ENCODE measurements at places on chromosomes 1 and 21.

GRCh38 chr21:45873418-45873817 is 108.2 kb upstream of the COL6A1 start:
- no peak for DNase-seq

DNA sequence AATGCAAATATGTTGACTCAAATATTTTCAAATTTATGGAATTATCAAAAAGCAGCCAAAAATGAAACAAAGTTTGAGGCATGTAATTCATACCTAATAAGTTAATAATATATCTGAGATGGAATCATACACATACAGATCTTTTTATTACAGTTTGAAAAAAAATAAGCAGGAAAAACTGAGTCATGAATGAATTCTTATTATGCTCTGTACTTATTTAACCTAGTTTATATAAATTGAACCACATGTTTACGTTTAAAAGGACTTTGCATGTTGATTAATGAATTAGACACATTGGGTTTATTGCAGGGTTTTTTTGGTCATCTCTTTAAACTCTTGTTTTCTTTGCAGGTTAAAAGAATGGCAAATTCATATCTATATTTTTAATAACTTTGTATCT is 40.9 kb downstream of the CMPK1 start:
- DNase-seq, result no peak

- no peak for DNase-seq
Observed at GRCh38 chr1:156581661-156582387, 2.3 kb downstream of the TTC24 start.

GRCh38 chr1:33609739-33610138 is 137.3 kb downstream of the ZSCAN20 start:
- DNase-seq, result no peak

GRCh38 chr1:36816348-36816747 is 218.0 kb downstream of the GRIK3 start:
- no peak for DNase-seq

GRCh38 chr1:14057640-14058039 is 357.7 kb downstream of the PRDM2 start:
- DNase-seq, result no peak

GRCh38 chr1:118890851-118891384 is 97.2 kb downstream of the TBX15 start:
- no peak for DNase-seq

GRCh38 chr1:1200876-1201810 is 5.2 kb downstream of the TNFRSF18 start:
- peak; percentile 41 for DNase-seq

DNA sequence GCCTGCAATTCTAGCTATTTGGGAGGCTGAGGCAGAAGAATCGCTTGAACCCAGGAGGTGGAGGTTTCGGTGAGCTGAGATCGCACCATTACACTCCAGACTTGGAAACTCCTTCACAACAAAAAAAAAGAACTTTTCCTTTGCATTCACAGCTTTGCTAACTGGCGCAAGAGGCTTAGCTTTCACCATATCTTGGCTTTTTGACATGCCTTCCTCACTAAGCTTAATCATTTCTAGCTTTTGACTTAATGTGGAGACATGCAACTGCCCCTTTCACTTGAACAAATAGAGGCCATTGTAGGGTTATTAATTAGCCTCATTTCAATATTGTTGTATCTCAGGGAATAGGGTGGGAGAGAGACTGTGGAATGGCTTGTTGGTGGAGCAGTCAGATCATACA is 8.7 kb downstream of the KPNA6 start:
- DNase-seq, result no peak

DNA sequence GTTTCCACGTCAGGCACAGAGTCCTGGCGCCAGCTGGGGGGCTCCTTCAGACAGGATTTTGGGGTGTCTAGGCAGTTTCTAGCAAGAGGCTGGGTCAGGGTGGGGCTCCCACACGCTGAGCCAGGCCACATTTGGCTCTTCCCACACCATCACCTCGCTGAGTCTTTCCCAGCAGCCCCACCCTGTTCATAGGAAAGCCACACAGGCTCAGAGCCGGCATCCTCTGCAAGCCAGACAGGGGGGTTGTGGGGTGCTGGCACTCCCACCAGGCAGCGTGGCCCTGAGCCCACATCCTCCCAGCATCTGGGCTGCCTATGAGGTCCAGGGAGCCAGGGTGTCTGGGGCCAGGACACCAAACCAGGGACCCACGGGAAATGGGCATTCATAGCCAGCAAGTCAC is 2.8 kb upstream of the GPR153 start:
- no peak for DNase-seq

DNA sequence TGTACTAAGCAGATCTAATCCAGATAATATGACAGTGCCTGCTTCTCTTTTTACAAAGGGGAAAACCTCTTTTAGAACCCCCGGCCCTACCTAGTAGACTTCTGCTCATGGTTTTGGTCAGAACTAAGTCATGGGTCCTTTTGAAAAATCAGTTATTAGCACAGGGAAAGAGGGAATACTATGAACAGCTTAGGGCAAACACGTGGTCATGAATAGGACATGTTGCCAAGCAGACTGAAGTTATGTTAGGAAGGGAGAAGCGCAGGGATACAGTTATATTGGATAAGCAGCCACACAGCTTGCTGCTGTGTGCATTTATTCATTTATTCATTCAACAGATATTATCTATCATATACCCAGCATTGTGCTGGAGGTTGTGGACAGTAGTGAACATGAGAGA is 25.3 kb upstream of the IGSF3 start:
- DNase-seq, result no peak

- DNase-seq, result no peak
Observed at GRCh38 chr1:167357305-167357704, 136.6 kb downstream of the POU2F1 start.

DNA sequence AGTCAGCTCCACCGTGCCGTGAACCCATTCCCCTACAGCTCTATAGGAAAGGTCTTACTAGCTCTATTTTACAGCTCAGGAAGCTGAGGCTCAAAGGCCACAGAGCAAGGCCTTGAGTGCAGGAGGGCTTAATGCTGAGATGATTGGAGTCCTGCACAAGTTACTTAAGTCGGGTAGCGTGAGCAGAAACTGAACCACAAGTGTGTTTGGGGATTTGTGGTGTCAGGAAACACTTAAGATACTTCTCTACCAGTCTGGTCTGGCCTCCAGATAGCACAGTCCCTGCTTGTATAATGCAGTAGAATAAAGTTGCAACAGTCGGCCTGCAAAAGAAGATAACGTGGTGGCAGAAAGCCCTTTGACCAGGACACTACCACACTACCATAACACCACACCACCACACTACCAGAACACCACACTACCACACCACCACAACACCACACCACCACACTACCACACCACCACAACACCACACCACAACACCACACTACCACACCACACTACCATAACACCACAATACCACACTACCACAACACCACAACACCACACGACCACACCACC is 118.1 kb downstream of the SPSB1 start:
- no peak for DNase-seq

- DNase-seq, result peak; percentile 87
Observed at GRCh38 chr1:205325334-205325884, 3.9 kb upstream of the NUAK2 start.

DNA sequence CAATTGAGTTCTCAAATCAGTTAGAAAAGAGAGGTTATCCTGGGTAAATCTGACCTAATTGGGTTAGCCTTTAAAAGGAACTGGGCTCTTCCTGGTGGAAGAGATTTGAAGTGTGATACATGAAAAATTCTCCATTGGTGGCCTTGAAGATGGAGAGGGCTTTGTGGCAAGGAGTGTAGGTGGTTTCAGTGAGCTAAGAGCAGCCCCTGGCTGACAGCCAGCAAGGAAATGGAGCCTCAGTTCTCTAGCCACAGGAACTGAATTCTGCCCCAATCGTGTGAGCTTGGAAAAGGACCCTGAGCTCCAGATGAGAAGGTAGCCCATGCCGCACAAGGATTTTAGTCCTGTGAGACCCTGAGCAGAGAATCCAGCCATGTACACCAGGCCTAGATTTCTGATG is 12.7 kb upstream of the HYI start:
- DNase-seq, result no peak

- no peak for DNase-seq
Observed at GRCh38 chr1:179793281-179793680, 50.2 kb downstream of the FAM163A start.

DNA sequence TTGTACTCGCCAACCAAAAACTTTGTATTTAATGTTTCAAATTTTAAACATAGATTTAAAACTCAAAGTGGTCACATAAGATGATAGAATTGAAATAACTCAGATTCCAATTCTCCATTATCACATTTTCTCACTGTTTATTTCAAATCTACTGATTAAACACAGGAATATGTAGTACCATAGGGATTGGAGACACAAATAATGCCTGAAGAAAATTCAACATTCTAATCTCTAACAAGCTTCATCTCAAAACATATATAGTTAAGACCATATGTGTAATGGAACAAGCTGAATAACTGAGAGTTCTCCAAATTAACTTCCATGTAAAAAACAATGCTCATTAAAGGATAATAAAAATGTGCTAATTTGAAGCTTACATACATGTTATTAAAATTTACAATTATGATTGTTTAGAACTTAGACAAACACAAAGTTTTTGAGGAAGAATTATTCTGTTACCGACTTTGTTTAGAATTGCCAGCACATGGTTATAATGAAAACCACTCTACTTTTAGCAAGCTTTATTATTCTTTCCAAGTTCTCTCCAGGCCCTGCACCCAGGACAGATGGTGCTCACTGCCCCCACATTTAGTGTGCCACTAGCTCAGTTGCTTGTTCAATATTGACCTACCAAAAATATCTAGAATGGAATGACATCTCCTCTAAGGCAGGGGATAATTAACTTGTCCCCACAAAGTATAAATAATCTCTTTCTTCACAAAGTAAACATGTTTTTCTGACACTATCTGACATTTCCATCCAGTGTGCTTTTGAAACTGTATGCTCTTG is 467.2 kb downstream of the TTLL7 start:
- DNase-seq, result no peak

DNA sequence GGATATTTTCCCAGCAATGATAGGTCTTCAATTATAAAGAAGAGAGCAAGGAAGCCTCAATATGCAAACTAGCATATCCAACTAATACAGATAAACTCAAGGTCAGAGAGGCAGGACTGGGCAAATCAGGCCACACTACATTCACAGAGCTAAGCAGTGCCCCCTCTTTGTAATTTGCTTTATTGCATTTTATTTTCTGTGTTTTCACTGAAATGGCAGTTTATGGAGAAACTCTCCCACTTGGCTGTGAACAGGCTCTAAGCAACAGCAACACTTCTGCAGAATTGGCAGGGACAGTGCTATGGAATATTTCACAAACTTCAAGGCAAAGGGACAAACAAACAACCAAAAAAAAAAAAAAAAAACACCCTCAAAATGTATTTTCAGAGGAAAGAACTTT is 93.4 kb upstream of the SOD1 start:
- no peak for DNase-seq

DNA sequence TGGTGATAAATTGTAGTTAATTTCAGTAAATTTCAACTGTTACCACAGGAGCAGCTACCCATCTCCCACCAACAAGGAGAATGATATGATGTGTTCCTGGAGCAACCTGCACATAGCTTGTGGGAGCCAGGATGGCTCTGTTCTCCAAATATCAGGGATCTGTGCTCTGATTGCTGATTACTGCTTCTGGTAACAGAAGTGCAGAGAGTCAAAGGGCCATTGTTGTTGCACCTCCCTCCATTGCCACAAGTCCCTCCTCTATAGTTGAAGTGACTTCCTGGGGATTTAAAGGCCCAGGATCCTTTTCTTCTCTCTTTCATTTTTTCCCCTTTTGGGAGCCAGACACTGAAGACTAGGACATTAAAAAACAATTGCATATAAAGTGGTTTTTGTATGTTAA is 51.6 kb upstream of the HPDL start:
- DNase-seq, result no peak

GRCh38 chr1:46379996-46380395 is 14.1 kb upstream of the FAAH start:
- no peak for DNase-seq

DNA sequence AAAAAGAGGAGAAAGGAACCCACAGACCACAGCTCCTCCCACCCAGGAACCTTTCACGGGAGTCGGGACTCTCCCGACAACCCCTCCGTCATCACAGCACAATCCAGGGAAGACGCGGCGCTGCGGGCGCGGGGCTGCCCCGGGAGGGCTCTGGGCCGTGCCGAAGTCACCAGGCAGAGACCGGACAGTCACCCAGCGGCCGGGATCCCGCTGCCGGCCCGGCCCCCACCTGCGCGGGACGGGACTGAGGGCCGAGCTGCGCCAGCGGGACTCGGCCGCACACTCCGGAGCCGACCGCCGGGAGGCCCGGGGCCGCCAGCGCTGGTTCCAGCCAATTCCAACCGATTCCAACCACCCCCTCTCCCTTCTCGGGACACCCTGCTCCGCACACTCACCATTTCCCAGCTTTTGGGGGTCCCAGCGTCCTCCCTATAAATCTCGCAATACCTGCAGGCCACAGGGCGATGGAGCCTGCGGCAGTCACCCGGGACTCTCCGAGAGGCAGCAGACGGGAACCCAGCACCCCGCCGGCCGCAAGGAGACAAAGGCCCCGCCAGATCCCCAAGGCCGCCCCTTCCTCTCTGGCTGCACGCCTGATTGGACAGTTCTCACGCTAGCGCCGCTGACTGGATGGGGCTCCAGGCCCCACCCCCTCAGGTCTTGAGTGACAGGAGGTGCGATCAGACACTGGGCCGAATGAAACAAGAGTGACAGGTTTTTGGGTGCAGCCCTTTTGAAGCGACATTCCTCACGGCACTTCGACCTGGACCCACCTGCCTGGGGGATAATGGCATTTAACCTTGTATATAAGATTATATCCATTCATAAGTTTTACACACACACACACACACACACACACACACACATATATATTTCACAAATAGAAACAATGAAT is at the start of gene ZNF695:
Gene ZNF695 (minus strand): TSS at position 547 of the 895 bp plus-strand sequence. CDS start 149 bp downstream, at position 398.
- peak; percentile 99 for DNase-seq

- no peak for DNase-seq
Observed at GRCh38 chr1:171134204-171134923, 43.7 kb downstream of the FMO3 start.

DNA sequence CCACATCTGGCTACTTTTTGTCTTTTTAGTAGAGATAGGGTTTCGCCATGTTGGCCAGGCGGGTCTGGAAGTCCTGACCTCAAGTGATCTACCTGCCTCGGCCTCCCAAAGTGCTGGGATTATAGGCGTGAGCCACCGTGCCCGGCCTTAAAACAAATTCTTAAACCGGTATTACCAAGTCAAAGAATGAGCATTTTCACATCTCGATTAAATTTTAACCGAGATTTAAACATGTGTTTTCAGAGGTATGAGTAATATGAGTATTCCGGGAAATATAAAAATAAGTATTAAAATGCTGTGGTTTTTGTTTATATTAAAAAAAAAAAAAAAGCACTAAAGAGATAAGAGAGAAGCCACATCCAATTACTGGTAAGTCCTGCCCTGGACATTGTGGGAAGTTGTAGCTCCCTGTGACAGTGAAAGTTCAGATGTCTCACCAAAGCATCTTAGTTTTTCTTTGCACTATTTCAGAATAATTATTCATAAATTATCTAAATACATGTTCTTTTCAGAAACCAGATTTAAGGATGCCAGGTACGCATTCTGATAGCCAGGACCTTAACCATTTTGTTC is 24.9 kb downstream of the ZNF281 start:
- no peak for DNase-seq

DNA sequence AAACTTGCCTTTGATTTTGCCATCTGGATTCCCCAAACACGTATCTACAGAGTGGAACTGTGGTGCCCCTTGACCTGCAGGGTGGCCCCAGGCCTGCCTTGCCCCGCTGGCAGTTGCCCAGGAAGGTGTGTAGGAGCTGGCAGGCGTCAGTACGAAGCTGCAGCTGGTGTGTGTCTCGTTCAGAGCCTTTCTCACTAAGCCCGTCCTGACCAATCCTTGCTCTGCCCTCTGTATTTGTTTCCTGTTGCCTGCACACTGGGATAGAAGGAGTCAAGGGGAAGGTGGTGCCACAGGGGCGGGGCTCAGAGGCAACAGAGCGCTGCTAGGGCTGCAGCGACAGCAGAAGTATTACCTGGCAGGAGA is 5.2 kb upstream of the VSIG8 start:
- DNase-seq, result no peak

Measured in brain (organoid and tissue), 16 donors.